ENCODE measurements at places on chromosomes 5 and 9. TPM values are rescaled to one million over a fixed set of nuclear protein-coding genes. Genes with fewer than 3 reads are reported as not detected.

- DNase-seq, result no peak
These were observed 167.9 kb upstream of the GLRA1 start for GRCh38 chr5:152092580-152092979.

GRCh38 chr5:112594095-112594850 lies 143.4 kb upstream of the APC start:
- DNase-seq, result no peak

Gene PTGES
- total RNA-seq, result 14.2 TPM

DNA sequence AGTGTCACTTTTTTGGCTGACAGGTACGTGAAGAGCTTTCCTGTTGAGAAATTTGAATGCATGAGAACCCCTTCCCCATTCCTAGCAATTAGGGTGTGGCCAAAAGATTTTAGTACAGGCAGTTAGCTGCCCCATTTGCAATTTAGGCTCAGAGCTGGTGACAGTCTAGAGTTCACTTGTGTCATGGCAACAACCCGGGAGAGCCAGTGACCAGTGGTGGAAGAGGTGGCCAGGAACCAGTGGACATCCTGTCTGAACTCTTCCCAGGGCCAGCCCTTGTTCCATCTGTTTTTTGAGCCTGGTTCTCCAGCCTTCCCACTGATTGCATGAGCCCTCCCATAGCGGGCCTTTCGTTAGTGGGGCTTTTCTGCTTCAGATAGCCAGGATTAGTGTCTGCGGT lies 2.5 kb upstream of the NEUROG1 start:
- no peak for DNase-seq

All from H4 (cell line).